ENCODE measurements at places on chromosomes 16 and 17.

DNA sequence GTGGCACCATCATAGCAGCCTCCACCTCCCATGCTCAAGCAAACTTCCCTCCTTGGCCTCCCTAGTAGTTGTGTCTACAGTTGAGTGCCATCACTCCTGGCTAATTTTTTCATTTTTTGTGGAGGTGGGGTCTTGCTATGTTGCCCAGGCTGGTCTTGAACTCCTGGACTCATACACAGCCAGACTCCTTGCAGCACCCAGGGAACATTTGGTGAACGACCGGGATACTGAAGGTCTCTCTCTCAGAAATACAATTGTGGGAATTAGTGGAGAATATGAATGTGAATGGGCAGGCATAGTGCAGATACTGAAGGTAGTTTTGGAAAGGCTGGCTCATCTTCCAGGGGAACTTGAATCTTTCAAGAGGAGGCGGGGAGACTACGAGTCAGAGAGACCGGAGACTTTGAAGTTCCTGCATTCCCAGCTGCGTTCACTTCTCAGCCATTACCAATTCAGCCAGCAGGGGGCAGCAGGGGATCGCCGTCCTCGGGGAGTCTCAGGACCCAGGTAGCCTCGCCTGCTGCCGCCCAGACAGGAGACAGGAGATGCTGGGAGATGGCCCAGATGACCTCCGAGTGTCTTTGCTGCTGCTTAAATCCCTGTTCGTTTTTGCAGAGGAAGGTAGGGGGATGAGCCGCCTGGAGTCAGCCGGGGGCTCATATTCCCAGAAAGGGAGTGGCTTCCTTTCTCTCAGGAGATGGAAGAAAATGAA lies 68.6 kb downstream of the HAPSTR1 start:
- DNase-seq: no peak

DNA sequence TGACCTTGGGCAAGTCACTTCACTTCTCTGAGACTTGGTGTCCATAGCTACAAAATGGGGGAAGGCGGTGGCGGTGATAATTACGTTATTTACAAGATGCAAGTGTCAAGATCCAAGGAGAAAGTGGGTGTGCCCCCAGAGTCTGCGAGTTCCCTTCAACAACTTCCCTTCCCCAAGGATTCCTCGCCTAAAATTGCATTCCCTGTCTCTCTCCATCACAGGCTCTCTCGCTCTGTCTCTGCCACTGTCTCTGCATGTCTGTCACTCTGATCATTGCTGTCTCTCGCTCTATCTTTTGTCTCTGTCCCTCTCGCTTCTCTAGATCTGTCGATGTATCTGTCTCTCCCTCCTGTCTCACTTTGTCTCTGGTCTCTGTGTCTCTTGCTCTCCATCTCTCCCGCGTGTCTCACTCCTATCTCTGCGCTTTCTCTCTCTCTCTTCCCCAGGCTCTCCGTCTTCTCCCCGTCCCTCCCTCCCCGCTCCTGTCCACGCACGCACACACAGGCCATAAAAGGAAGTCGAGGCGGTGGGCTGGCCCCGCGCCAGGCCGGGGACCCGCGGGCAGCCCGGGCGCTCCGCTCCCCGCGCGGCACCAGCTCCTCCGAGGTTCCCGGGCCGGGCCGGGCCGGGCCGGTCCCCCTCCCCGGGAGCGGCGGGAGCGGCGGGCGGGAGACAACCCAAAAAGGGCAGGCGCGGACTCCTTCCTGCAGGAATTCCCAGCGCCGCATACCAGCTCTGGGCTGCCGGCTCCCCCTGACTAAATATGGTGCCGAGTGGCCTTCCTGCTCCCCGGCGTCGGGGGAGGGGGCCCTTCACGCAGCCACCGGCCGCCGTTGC lies 1.1 kb upstream of the MYH11 start:
- DNase-seq: no peak

GRCh38 chr16:72987480-72987901 lies 60.4 kb downstream of the ZFHX3 start:
- DNase-seq: no peak

- no peak for DNase-seq
Measured at GRCh38 chr16:5571446-5571845, 473.9 kb upstream of the EEF2KMT start.

Data from SHP77 treated with DMSO at 0.1 percent for 48 hours (cell line).